ENCODE measurements at places on chromosomes 5 and 9.

DNA sequence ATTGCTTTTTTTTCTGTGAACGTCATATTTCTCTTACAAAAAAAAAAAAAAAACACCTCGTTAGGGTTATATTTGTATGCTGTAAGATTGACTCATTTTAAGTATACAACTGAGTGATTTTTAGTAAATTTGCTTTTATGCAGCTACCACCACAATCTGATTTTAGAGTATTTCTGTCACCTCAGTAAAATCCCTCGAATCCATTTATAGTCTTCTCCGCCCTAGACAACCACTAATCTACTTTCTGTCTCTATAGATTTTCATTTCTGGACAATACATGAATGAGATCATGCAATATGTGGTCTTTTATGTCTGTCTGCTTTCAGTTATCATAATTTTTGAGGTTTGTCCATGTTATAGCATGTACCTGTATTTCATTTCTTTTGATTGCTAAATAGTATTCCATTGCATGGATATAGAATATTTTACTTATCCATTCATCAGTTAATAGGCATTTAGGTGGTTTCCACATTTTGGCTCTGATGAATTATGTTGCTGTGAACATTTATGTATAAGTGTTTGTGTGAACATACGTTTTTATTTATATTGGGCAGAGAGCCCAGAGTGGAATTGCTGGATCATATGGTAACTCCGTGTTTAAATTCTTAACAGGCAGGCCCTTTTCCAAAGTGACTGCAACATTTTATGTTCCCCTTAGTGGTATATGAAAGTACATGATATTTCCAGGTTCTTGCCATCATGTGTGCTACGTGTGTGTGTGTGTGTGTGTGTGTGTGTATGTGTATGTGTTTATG lies 171.4 kb downstream of the SGCD start:
- no peak for DNase-seq

DNA sequence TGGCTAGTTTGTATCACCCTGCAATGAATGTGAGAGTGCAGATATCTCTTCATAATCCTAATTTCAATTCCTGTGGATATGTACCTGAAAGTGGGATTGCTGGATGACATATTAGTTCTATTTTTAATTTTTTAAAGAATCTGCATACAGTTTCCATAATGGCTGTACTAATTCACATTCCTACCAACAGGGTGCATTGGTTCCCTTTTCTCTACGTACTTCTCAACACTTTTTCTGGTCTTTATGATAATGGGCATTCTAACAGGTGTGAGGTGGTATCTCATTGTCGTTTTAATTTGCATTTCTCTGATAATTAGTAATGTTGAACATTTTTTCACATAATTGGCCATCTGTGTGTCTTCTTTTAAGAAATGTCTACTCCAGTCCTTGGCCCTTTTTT lies 927.5 kb downstream of the DTWD2 start:
- no peak for DNase-seq

GRCh38 chr5:103519550-103519949 lies 43.0 kb downstream of the NUDT12 start:
- DNase-seq, result no peak

- DNase-seq, result no peak
Observed at GRCh38 chr5:91670563-91670962, 287.4 kb upstream of the ARRDC3 start.

GRCh38 chr5:42875785-42876374 lies 64.2 kb upstream of the SELENOP start:
- DNase-seq, result no peak

DNA sequence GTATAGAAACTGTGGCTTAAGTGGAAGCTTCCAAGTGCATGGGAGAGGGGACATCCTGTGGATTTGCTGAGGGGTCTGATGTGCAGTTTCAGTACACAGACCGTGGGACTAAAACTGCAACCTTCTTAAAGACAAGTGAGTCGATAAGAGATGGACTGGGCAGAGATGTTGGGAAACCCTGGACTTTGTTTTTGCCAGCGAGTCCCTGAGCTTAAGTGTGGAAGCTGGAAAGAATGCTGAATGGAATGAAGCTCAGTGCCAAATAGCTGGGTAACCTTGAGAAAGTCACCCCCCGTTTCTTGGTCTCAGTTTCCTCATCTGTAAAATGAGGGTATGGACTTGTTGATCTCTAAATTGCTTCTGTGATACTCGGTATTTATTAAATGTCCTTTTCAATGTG lies 37.3 kb upstream of the KLF9 start:
- DNase-seq, result no peak

GRCh38 chr9:114338187-114338586 lies 8.5 kb downstream of the ORM2 start:
- DNase-seq, result no peak
